ENCODE measurements at places on chromosomes 1 and 21. TPM values are rescaled to one million over a fixed set of nuclear protein-coding genes. Genes with fewer than 3 reads are reported as not detected.

Gene GPBP1L1
- 69.8 TPM for total RNA-seq

Gene MYOC
- total RNA-seq: not detected

Gene MAP10
- total RNA-seq: 11.3 TPM

Gene WDR64
- 1.7 TPM for total RNA-seq

Gene GJA5
- total RNA-seq: 32.5 TPM

Gene DDI2
- 16.1 TPM for total RNA-seq

Gene CD1D
- total RNA-seq: 4.6 TPM

Gene AKIRIN1
- 52.7 TPM for total RNA-seq

Gene C1orf74
- 4.8 TPM for total RNA-seq

Gene ACOT7
- 7.5 TPM for total RNA-seq

Gene UQCRH
- 218 TPM for total RNA-seq
